ENCODE measurements at places on chromosomes 5 and 9. TPM values are rescaled to one million over a fixed set of nuclear protein-coding genes. Genes with fewer than 3 reads are reported as not detected.

CDH9 gene
- total RNA-seq: not detected

GABBR2 gene
- 0.39 TPM for total RNA-seq

ADAMTS19 gene
- total RNA-seq: 45.3 TPM

BRIX1 gene
- 30.4 TPM for total RNA-seq

BHMT2 gene
- 3.0 TPM for total RNA-seq

UQCRQ gene
- total RNA-seq: 76.1 TPM

SOHLH1 gene
- not detected for total RNA-seq

IFNA21 gene
- total RNA-seq: not detected

RASEF gene
- total RNA-seq: 4.9 TPM

MYOT gene
- total RNA-seq: 26.8 TPM

BRINP1 gene
- 0.59 TPM for total RNA-seq

GNPDA1 gene
- total RNA-seq: 20.6 TPM

SHISAL2B gene
- total RNA-seq: not detected

SEMA4D gene
- 13.1 TPM for total RNA-seq

EFNA5 gene
- total RNA-seq: 20.8 TPM

ADRA1B gene
- 0.79 TPM for total RNA-seq

DMRT3 gene
- not detected for total RNA-seq

FTMT gene
- not detected for total RNA-seq

KCNV2 gene
- total RNA-seq: not detected

SPATA9 gene
- 2.3 TPM for total RNA-seq

GARIN3 gene
- not detected for total RNA-seq

CCDC112 gene
- 8.6 TPM for total RNA-seq

PCDHA3 gene
- total RNA-seq: 0.20 TPM

Measured in skin of body (tissue), 3 donors.